Naive thymus-derived CD8-positive, alpha-beta T cell (primary cell): ENCODE measurements at places on chromosomes 13 and 19.

GRCh38 chr19:48135411-48135810 lies 24.8 kb upstream of the PLA2G4C start:
- DNase-seq = no peak

DNA sequence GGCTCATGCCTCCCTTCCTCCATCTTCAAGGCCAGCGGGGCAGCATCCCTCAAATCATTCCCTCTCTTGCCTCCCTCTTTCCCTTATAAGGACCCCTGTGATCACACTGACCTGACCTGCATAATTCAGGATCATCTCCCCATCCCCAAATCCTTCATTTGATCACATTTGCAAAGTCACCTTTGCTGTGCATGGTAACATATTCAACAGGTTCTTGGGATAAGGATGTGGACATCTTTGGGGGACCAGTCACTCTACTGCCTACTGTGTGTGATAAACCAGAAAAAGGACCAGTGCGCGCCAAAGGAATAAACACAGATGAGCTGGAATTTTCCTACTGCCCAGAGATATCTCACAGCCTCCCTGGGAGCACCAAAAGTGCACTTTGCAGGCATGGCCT lies 7.9 kb downstream of the OPA3 start:
- DNase-seq = no peak

GRCh38 chr13:79779761-79780160 lies 298.8 kb downstream of the NDFIP2 start:
- DNase-seq = no peak

DNA sequence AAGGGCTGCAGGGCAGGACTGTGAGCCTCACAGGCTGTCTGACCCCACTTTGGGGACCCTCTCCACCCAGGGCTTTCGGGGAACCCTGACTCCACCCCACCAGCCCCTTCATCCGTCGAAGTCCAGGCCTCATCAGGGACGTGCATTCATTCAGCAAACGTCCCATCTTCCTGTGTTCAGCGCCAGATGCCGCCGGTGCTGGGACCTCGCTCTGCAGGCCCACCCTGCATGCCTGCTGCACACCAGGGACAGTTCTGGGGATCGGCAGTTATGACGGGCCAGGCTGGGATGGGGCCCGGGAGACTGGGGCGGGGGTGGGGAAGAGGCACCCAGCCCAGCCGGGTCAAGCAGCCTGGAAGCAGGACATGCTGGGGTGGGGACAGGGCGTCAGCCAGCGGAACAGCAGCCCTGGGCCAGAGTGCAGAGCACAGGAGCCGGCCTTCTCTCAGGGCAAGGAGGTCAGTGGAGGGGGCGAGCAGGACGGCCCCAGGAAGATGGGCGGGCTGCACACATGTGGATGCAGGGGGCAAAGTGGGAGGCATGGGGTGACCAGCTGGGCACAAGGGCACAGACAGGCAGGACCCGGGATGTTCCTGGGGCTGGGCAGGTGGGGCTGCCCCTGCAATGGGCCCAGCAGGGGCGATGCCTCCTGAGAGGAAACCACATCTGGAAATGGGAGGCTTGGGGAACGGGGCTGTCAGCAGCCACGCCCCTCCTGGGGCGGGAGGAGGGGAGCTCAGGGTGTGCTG lies 5.1 kb downstream of the GAMT start:
- no peak for DNase-seq

GRCh38 chr19:7500811-7501450 lies 12.1 kb upstream of the PEX11G start:
- DNase-seq = no peak

DNA sequence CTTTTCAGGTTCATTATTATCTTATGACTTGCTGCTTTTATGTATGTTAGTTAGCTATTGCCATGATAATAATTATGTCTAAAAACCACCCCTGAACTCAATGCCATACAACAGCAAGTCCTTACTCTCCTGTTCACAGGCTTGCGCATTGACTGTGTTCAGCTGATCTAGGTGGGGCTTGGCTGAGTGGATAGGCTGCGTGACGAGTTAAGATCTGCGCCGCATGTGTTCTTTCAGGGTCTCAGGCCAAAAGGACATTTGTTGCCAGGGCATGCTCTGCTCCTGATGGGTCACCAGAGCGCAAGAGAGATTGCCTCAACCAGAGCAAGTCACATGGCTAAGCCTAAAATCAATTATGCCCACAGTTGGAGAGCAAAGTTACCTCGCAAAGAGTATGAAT lies 859 bp downstream of the ZNF568 start:
- DNase-seq = no peak

- DNase-seq = peak; percentile 18
These were observed 9.9 kb upstream of the ACSBG2 start for GRCh38 chr19:6125571-6125989.

GRCh38 chr13:113065406-113066141 lies 40.0 kb upstream of the F7 start:
- DNase-seq = no peak

- DNase-seq = no peak
These were observed 124.4 kb downstream of the NALCN start for GRCh38 chr13:101291646-101292515.

GRCh38 chr13:29994911-29995595 lies 144.6 kb upstream of the UBL3 start:
- no peak for DNase-seq

- no peak for DNase-seq
These were observed 365.9 kb downstream of the FGF14 start for GRCh38 chr13:102035969-102036368.

DNA sequence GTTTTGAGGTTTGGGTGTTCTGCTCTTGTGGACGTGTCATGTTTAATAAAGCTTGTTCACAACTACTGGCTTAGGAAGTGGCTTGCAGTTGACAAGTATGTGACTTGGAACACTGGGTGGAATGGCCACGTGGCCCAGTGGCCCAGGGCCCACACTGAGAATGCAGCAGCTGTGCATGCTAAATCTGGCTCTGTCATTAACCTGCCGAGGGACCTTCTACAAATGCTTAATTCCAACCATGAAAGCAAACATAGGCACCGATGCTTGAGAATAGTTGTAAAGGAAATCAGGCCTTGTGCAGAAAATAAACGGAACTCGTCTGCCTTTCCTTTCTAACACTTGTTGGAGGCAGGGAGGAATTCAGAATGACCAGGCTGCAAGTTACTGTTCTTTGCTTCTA lies 11.6 kb upstream of the CLDN10 start:
- no peak for DNase-seq

- DNase-seq = no peak
These were observed 5.5 kb downstream of the CELF5 start for GRCh38 chr19:3229888-3230496.
